ENCODE measurements at places on chromosomes 4 and X.

DNA sequence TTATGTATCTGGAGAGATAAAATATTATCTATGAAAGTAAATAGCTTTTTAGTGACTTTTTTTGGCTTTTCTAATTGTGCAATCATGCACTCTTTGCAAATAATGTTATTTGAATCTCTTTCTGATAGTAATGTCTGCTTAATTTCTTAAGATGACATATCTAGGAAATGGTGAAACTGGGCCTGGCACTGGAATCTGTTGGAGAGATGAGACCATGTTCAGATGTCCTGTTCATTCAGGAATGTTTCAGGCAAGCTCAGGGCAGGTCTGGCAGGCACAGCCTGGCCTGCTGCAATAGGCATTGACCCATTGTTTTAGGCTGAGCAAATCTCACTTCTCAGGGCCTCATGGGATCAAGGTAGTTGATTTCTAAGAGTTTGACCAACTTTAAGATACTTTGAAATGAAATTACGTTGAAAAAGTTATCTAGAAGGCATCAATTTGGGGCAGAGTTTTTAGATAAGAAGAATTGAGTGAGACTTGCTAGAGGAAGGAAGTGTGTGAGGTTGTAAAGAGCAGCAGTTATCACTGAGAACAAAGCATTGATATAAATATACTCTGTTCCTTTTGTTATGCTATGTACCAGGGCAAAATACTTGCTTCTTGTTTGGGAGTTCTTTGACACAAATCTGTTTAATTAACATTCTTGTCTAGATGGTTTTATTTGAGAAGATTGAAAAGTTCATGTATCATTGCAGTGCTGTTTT, 133.0 kb upstream of the LEF1 start:
- DNase-seq: no peak

GRCh38 chr4:159153669-159154068, 50.8 kb downstream of the RAPGEF2 start:
- no peak for DNase-seq

- no peak for DNase-seq
Measured at GRCh38 chrX:131025336-131025735, 32.8 kb upstream of the ARHGAP36 start.

DNA sequence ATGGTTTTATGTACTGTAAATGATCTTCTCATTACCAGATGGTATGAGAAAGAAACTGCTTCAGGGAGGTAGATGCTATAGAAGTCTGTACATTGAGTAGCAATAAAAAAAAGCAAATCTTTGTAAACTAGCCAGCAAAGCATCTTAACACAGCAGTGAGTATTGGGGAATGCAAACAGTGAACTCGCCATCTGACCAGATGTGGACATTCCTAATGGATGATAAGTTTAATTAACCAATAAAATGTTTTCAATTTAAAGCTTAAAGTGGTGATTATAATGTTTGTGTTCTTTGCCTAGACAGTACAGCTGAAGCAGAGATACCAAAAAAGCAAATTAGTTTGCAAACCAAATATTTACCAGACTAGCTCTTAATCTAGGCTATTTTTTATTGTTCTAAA, 1144.2 kb downstream of the FAT4 start:
- DNase-seq: peak; percentile 42

DNA sequence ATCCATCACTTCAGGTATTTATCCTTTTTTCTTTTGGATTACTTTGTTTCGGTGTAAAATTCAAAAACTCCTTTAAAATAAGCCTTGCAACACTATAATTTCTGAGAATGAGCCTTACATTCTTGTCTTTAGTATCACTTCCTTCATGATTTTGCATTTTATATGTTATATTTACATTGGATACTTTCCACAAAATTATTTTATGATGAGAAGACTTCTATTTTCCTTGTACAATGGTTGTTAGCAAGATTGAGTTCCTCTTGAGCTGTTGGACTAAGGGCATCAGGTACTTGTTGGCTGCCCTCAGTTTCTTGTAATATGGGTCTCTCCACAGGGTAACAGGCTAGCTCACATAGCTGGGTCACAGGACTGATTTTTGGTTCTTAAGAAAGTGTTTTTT, 22.7 kb upstream of the HPGDS start:
- peak; percentile 37 for DNase-seq

All from adipocyte (in vitro differentiated cells).